ENCODE measurements at places on chromosomes 5 and 9.

DNA sequence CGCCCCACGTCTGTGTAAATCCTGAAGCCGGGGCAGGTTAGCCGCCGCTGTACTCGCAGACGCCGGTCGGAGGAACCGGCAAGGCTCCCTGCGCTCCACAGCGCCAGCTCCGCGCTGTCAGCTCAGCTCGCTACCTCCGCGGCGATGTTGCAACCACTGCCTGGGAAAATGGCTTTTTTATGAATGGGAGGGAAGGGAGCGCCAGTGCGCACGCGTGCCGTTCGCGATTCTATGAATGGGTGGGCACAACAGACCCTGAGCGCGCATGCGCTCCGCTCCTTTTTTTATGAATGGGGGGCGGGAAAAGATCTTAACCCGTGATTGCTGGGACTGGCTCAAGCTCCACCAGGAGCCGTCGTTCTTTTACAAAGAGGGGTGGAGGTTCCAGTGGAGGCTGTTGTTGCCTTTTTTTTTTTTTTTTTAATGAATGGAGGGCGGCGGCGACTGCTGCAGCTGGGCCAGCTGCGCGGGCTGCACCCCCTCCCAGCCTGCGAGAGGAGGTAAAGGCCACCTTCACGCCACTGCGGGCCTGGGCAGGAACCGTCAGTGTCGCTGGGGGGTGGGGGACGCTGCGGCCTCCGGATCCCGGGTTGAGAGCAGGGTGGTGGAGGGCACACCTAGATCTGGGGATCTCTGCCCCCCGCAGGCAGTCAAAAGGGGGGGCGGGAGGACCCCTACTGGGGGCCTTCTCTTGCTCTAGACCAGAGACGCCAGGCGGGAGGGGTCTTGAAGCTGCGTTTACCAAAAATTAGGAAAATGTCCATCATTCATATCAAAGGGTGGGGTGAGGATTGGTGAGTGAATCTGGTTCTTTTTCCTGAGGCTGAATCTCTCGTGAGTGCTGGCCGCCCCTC is at the start of gene SPRY4:
Gene SPRY4 (minus strand): TSS at position 151 of the 854 bp plus-strand sequence. CDS start 9,913 bp downstream, outside the sequence.
- no peaks in the 10 kb centered on the region for H3K36me3 ChIP-seq
- H3K4me1 ChIP-seq, result peaks cover 63% of the 10 kb centered on the region
- peak; percentile 93 for DNase-seq
- H3K27ac ChIP-seq, result peak within 1 kb of the TSS; percentile 78
- H3K27me3 ChIP-seq, result peaks cover 73% of the 10 kb centered on the region
- H3K4me3 ChIP-seq, result peak within 1 kb of the TSS; percentile 79

GRCh38 chr5:108884736-108885135 is 137.0 kb downstream of the FER start:
- peaks cover 13% of the 10 kb centered on the region for H3K4me1 ChIP-seq
- H3K27me3 ChIP-seq, result no peaks in the 10 kb centered on the region
- DNase-seq, result no peak
- peaks cover 24% of the 10 kb centered on the region for H3K36me3 ChIP-seq
- H3K27ac ChIP-seq, result no peak overlapping the region

GRCh38 chr9:74336161-74336560 is 161.0 kb upstream of the RORB start:
- peaks cover 34% of the 10 kb centered on the region for H3K27me3 ChIP-seq
- no peak overlapping the region for H3K4me3 ChIP-seq
- no peak for DNase-seq

DNA sequence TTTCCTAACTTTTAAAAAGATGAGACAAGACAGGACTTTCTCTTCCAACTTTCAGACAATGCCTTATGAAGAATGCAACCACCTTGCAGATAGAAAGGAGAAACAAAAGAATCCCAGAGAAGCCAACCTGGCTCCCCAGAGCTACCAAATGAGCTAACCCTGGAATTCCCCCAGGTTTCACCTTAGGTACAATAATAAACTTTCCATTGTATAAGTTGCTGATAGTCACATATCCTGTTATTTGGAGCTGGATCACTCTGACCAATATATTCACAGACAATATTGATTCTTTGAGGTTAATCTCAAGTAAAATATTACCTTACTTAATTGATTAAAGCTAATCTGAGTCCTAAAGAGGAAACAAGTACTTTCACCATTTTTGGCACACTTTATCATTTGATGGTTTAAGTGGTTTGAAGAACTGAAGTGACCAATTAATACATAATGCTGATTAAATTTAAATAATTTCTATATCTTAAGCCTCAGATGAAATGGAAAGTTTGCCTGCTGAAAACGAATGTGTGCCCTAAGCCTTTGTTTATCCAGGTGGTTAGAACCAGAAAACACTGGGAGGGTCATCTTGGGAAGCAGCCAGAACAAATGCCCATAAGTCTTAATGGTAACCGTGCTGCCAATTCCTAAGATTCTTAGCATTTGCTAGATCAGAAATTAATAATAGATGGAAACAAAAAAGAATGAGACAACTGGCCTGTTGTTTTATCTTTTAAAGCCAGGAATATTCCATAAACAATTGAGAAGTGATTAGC is 159.6 kb upstream of the SLC12A2 start:
- no peaks in the 10 kb centered on the region for H3K27me3 ChIP-seq
- no peaks in the 10 kb centered on the region for H3K4me1 ChIP-seq
- DNase-seq, result no peak
- no peak overlapping the region for H3K27ac ChIP-seq
- no peak overlapping the region for H3K4me3 ChIP-seq

DNA sequence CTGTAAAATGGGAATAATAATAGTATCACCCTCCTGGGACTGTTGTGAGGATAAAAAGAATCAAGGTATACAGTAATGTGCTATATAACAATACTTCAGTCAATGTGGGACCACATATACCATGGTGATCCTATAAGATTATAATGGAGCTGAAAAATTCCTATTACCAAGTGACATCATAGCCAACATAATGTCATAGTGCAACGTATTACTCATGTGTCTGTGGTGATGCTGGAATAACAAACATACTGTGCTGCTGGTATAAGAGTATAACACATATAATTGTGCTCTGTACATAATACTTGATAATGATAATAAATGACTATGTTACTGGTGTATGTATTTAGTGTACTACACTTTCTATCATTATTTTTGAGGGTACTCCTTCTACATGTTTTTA is 38.1 kb downstream of the LIFR start:
- no peaks in the 10 kb centered on the region for H3K27me3 ChIP-seq
- H3K27ac ChIP-seq, result no peak overlapping the region
- peaks cover 29% of the 10 kb centered on the region for H3K36me3 ChIP-seq
- DNase-seq, result no peak
- no peak overlapping the region for H3K4me3 ChIP-seq

- no peak overlapping the region for H3K4me3 ChIP-seq
- H3K36me3 ChIP-seq, result peaks cover 11% of the 10 kb centered on the region
- no peak for DNase-seq
Measured at GRCh38 chr5:176658007-176658599, 10.8 kb downstream of the TSPAN17 start.

- no peak for DNase-seq
- H3K27ac ChIP-seq, result no peak overlapping the region
- H3K4me3 ChIP-seq, result no peak overlapping the region
- H3K36me3 ChIP-seq, result no peaks in the 10 kb centered on the region
- no peaks in the 10 kb centered on the region for H3K4me1 ChIP-seq
Measured at GRCh38 chr9:19988281-19988680, 199.4 kb upstream of the SLC24A2 start.

DNA sequence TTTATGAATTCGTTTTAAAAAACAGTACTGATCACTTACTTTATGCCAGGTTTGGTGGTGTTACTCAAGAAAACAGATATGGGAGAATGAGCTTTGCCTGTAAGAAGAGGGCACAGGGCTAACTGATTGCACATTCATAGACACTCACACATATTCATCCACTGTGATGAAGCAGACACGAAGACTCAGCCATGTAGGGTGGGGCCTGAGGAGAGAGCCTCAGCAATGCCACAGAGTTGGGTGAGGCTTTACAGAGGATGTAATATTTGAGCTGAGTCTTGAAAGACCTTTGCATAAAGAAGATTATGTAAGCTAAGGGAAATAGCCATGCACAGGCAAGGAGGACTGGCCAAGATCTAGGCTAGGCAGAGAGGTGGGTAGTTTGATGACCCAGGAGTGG is 472.8 kb downstream of the PSAT1 start:
- peaks cover 5% of the 10 kb centered on the region for H3K27me3 ChIP-seq
- no peaks in the 10 kb centered on the region for H3K36me3 ChIP-seq
- no peak for DNase-seq
- no peak overlapping the region for H3K27ac ChIP-seq

DNA sequence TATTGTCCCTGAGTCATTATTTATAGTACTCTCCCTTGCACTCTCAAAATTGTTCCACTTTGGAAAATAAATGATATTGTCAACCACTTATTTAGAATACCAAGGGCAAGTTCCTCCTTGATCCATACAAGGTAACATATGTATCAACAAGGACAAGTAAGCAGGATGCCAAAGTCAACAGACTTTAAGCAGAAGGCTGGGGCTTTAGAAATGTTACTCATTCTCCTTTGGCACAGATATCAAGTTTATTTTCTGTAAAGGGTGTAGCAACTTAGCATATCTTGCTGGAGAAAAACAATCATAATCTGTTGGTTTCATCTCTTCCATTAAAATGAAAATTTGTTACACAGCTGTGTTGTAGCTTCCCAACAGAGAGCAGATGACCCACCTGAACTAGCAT is 248.7 kb upstream of the SLC30A5 start:
- no peak overlapping the region for H3K4me3 ChIP-seq
- H3K36me3 ChIP-seq, result no peaks in the 10 kb centered on the region
- peaks cover 34% of the 10 kb centered on the region for H3K4me1 ChIP-seq
- no peak for DNase-seq

DNA sequence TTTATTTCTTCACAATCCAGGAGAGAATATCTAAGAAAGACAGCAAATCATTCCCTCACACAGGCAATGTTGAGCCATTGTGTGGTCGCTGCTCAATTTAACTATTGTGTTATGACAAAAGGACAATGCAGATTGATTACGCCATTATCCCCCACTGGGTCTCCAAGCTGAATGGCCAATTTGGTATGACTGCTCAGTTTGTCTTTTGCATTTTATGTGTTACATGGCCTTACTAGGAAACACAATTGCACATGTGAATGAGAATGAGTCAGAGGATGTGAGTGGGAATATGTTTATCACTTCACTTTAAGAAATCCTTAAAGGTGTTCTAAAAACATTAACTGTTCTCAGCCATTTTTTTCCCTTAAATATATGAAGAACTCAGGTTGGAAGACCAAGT is 108.3 kb downstream of the FAM174A start:
- H3K4me3 ChIP-seq, result no peak overlapping the region
- no peaks in the 10 kb centered on the region for H3K36me3 ChIP-seq
- peaks cover 26% of the 10 kb centered on the region for H3K4me1 ChIP-seq
- DNase-seq, result no peak
- H3K27ac ChIP-seq, result no peak overlapping the region
- no peaks in the 10 kb centered on the region for H3K27me3 ChIP-seq

DNA sequence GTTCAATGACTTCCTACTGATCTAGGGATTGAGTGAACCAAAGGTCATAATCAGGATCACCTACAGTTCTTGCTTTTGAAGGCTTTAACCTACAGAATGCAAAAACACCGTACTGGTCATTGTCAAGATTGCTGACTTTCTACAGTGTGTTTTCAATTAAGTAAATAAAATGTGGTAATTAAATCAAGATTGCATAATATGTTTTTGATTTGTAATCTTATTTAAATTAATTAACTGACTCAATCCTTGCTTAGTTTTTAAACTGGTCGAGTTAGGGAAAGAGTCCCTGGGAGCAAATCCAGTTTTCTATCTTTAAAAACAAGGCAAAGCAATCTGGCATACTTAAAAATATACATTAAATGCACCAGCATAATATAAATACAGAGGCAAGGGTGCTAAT is 125.9 kb downstream of the NFIB start:
- H3K27me3 ChIP-seq, result no peaks in the 10 kb centered on the region
- H3K4me1 ChIP-seq, result peaks cover 60% of the 10 kb centered on the region
- H3K27ac ChIP-seq, result peak overlapping the region; percentile 9
- peaks cover 7% of the 10 kb centered on the region for H3K36me3 ChIP-seq
- DNase-seq, result no peak
- H3K4me3 ChIP-seq, result no peak overlapping the region

GRCh38 chr5:17991775-17992174 is 357.5 kb downstream of the TAF11L14 start:
- no peak for DNase-seq
- no peaks in the 10 kb centered on the region for H3K4me1 ChIP-seq
- H3K36me3 ChIP-seq, result no peaks in the 10 kb centered on the region
- H3K27ac ChIP-seq, result no peak overlapping the region
- H3K27me3 ChIP-seq, result no peaks in the 10 kb centered on the region

- H3K27ac ChIP-seq, result no peak overlapping the region
- DNase-seq, result no peak
- H3K36me3 ChIP-seq, result peaks cover 15% of the 10 kb centered on the region
- no peaks in the 10 kb centered on the region for H3K27me3 ChIP-seq
Measured at GRCh38 chr9:112771359-112772214, 21.0 kb downstream of the SNX30 start.

GRCh38 chr5:1563051-1563461 is 39.3 kb upstream of the LPCAT1 start:
- H3K4me3 ChIP-seq, result no peak overlapping the region
- H3K27ac ChIP-seq, result no peak overlapping the region
- H3K36me3 ChIP-seq, result no peaks in the 10 kb centered on the region
- no peak for DNase-seq
- peaks cover 12% of the 10 kb centered on the region for H3K4me1 ChIP-seq

DNA sequence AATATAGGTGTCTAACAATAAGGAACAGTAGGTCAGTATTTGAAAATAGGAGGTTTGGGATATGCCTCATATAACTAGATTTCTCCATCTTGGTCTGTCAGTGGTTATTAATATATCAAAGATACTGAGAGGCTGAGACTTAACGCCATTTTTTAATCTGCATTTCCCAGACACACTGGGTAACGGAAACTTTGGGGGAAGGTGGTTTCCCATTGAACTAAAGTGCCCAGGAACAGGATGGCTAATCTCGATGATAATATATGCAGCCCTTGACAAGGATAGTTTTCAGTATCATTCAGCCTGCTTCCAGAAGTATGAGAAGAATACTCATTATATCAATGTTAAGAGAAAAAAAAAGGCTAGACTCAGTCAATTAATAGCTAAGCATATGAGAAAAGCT is 30.7 kb downstream of the EFNA5 start:
- no peaks in the 10 kb centered on the region for H3K27me3 ChIP-seq
- DNase-seq, result no peak
- no peak overlapping the region for H3K4me3 ChIP-seq
- H3K27ac ChIP-seq, result no peak overlapping the region

- H3K4me1 ChIP-seq, result peaks cover 81% of the 10 kb centered on the region
- no peak overlapping the region for H3K4me3 ChIP-seq
- H3K36me3 ChIP-seq, result no peaks in the 10 kb centered on the region
- H3K27me3 ChIP-seq, result no peaks in the 10 kb centered on the region
- no peak for DNase-seq
Measured at GRCh38 chr5:59332236-59332973, 561.1 kb downstream of the PDE4D start.

DNA sequence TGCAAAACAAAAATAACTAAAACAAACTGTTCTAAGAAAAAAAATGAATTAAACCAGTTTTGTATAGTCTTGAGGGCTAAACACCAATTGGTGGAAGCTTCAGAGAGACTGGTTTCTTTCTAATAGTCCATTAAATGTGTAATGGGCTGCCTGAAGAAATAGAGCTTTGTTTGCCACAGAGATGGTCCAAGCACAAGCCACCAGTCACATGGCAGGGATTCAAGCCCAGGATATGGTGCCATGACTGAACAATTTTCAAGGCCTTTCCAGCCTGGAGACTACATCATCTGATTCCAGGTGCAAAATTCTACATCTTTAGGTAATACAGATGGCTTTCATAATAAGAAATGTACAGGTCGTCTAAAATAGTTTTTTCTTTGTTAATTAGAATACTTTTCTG is 355.3 kb downstream of the NR2F1-AS1 start:
- no peak overlapping the region for H3K27ac ChIP-seq
- no peaks in the 10 kb centered on the region for H3K36me3 ChIP-seq
